T-helper 1 cell (primary cell): ENCODE measurements at places on chromosomes 1 and 21.
A peak's percentile ranks its signal among the peaks of the same experiment; 100 is the strongest.

GRCh38 chr1:17125756-17126237 is 6.5 kb upstream of the PADI2 start:
- peak; percentile 46 for DNase-seq

- no peak for DNase-seq
Observed at GRCh38 chr1:172917972-172918371, 132.8 kb downstream of the TNFSF18 start.

- DNase-seq: no peak
Observed at GRCh38 chr1:167650269-167651160, 20.5 kb downstream of the RCSD1 start.

- DNase-seq: no peak
Observed at GRCh38 chr1:241742084-241742483, 90.0 kb downstream of the WDR64 start.

DNA sequence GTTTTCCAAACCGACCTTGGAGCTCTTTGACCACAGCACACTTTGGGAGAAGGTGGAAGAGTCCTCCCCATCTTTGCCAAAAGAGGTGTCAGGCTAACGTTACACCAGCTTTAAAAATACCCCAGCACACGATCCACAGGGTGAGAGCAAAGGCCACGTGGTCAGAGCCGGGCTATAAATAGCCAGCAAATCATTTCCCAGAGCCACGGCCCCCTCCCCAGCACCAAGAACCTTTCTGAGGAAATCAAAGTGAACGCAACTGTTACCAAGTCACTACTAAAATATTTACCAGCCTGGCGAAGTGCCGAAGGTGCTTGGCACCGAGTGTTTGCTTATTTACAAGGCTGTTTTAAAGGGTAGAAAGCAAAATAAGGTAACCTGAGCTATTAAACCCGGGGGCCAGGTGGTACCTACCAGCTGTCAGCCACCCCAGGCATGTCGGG is 72.4 kb downstream of the CASZ1 start:
- DNase-seq: no peak

GRCh38 chr1:81799939-81800694 is 617 bp upstream of the ADGRL2 start:
- no peak for DNase-seq

GRCh38 chr1:61585714-61586113 is 139.2 kb downstream of the TM2D1 start:
- DNase-seq: no peak

DNA sequence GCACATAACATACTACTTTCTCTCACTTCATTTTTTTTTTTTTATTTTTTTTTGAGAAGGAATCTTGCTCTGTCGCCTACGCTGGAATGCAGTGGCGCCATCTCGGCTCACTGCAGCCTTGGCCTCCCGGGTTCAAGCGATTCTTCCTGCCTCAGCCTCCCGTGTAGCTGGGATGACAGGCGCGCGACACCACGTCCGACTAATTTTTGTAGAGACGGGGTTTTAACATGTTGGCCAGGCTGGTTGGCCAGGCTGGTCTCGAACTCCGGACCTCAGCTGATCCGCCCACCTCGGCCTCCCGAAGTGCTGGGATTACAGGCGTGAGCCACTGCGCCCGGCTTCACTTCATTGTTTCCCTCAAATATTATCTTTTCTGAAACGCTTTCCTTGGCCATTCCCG is 573 bp upstream of the PEX19 start:
- no peak for DNase-seq

DNA sequence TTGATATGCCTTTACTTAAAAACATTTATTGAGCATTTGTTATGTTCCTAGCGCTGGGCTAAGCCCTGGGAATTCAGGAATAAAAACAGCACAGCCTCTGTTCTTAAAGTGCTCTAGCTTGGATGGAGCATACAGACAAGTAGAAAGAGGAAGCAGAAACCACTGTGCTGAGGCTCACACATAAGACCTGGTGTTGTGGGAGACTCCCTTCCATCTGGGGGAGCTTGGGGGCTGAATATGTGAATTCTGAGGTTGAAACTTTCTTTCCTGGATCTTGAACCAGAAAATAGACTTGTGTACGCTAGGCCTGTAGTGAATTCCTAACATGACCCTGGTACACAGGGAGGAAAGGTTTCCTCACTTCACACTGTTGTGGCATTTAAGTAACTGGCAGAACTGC is 209.9 kb downstream of the ZNF326 start:
- no peak for DNase-seq

- no peak for DNase-seq
Observed at GRCh38 chr1:196873385-196873784, 14.5 kb upstream of the CFHR4 start.

- no peak for DNase-seq
Observed at GRCh38 chr1:11156963-11157362, 32.2 kb upstream of the ANGPTL7 start.

GRCh38 chr1:168739908-168740307 is 10.9 kb upstream of the DPT start:
- DNase-seq: no peak

- no peak for DNase-seq
Observed at GRCh38 chr1:11729498-11730428, 6.2 kb upstream of the AGTRAP start.

GRCh38 chr1:92503043-92503925 is 16.6 kb upstream of the GFI1 start:
- DNase-seq: no peak

- no peak for DNase-seq
Observed at GRCh38 chr1:59779949-59780348, 34.8 kb upstream of the HOOK1 start.

DNA sequence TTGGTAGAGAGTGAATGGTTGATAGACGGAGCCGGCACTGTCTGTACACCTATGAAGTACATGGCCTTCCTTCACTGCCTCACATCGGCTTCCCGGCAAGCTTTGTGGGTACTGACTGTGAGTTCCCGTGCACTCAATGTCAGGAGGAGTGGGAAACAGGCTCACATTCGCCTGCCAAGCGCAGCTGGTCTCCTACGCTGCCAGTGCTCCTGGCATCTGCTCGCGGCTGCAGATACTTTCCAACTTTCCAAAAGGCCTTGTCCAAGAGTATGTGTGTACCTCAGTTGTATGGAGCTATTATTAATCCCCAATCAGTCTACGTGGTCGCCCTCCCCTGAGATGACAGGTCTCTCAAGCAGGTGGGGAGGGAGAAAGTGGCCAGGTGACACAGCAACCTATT is 180.8 kb downstream of the ZSCAN20 start:
- DNase-seq: no peak

GRCh38 chr1:73356485-73356884 is 841.5 kb downstream of the LRRIQ3 start:
- DNase-seq: no peak

DNA sequence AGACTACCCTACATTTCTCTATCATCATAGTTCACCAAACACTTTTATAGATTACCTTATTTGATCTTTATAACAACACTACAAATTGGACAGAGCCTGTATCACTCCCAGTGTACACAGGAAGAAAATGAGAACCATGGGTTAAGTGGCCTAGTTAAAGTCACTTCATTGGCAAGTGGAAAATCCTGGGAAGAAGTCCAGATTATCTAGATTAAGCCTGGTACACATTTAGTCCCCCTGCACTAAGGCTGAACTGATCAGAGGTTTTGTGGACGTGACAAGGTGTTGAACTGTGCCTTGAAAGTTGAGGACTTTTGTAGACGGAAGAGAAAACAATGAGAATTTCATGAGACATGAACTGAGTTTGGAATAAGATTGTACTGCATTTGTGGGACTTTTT is 7.5 kb upstream of the USH2A start:
- DNase-seq: no peak

DNA sequence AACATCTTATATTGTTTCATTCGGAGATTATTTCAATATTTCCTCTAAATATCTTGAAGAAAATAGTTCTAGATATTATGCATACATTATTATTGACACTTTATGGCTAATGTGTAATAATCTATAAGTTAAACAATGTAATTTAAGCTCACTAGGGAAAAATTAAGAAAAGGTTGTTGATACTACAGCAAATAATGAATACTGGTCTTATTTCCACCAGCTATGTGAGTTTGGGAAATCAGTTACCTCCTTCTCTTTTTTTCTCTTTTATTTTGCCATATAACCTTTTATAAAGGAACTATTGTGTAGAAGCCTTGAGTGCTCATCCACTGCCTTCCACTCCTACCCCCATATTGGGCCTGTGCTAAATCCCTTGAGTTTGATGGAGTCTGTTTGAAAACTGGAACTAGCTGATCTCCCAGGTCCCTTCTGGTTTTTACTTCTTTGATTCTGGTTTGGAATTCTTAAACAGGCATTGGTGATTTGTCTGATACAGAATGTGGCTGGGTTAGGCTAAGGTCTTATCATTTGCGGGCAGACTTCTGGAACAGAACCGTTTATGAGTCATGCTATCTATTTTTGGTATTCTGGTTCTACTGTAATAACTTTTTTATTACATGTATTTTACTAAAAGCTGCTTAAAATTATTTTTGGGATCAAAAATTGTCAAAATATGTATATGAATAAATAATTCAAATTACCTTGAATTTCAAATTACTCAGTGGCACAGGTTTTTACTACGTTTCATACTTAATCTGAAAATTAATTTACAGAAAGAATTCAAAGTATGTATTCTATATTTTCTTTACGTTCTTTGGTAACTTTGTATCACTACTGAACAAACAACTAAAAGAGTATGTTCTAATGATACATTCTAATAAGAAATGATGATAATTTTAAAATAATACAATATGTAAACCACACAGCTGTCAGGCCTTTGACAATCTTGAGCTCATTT is 5.0 kb upstream of the CDC14A start:
- DNase-seq: no peak
